T-helper 22 cell (primary cell): ENCODE measurements at places on chromosomes 1 and 21.

DNA sequence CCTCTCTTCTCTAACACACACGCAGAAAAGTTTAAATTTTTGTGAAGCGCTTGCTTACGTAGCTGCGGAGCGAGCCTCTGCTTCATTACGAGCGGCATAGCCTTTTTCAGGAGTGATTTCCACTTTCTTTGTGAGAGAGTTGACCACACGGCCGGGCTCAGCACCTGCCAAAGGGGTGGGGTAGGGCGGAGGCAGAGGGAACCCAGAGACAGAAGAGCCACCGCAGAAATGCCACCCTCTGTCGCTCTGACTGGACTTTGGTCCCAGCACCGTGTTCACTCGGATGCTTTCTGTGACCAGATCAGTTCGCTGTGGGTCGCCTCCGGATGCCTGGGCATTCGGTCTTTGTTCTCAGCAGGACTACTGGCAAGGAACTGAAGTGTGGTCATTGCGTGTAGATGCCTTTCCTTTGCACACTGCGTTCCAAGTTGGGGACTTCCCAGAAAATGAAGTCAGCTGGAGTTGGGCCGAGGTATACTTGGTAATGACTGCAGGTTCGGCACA is 883 bp downstream of the CHODL start:
- DNase-seq, result no peak

DNA sequence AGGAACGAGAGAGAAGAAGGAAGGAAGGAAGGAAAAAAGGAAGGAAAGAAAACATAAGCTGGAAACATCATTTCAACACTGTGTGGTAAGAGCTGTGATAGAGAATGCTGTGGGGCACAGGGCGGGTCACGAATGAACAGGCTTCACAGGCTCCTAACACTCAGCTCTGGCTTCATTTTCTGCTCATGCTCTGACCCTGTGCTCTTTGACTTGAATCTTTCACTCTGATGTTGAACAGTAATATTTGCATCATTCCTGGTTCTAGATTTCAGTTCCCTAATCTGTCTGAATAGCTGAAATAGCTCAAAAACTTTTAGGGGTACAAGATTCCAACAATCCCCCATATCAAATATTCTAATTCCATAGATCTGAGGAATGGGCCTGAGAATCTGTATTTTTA is 207.3 kb downstream of the LHX8 start:
- no peak for DNase-seq

- no peak for DNase-seq
These were observed 23.8 kb downstream of the CDC42 start for GRCh38 chr1:22076346-22076745.

GRCh38 chr21:36461277-36461917 is 18.5 kb downstream of the CLDN14 start:
- no peak for DNase-seq

- DNase-seq, result no peak
These were observed 26.3 kb upstream of the MAN1C1 start for GRCh38 chr1:25590096-25590824.

- DNase-seq, result no peak
These were observed 193.8 kb downstream of the ST6GALNAC3 start for GRCh38 chr1:76268341-76268740.

DNA sequence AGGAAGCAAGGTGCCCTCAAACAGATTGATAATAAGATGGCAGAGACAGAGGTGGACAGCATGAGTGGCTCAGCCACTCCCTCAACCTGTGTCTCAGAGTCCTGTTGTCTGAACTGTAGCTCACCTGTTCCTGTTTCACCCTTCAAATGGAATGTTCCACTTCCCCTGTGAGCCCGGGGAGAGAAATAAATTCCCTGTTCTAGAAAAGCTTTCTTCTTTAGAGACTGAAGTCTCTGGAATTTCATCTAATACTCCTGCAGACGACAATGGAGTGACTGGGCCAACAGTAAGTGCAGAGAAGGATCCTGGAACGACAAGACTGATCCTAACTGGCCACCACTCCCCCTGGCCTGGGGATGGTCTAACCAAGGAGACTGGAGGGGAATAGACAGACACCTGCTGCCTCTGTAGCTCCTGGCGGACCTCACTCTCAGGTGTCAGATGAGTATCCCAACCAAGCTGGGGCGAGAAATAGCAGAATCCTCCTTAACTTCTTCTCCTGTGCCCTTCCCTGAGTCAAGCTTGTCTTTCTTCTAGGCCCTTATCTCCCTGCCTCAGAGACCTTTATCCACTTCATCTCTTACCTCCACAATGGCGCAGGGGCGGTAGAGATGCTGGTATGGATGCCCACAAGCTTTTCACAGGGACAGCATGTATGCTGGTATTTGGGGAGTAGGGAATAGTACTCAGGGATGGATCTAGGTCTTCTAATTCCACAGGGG is 45.4 kb downstream of the PLEKHA6 start:
- no peak for DNase-seq

DNA sequence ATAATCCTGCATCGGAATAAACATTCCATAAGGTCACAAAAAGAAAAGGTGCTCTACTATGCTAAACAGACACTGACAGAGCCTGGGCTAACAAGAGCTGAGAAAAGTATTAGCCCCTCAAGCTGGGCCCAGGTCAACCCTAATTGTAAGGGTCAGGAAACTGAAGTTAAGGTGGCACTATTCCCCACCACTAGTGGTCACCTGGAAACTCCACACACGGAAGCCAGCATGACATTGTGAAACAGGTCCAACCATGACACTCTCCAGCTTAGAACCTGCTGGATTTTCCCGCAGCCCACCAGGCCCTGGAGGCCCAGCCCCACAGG is 1.2 kb downstream of the PTTG1IP start:
- DNase-seq, result no peak

DNA sequence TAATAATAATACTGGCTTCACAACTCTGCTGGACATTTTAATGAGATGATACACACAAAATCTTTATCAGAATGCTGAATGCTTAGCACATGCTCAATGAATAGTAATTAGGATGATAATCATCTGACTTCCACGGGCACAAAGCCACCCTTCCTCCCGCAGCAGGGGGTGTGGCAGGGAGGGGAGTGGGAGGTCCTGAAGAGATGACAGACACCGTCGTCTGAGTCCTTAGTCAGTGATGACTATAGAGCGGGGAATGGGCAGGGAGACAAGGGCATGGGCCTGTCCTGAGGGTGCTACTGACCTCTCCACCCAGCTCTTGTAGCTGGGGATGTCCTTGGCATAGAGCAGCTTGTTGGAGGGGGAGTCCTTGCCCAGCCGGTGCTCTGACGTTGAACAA is 117.6 kb upstream of the CD34 start:
- DNase-seq, result no peak
